ENCODE measurements at places on chromosomes 2 and 18.

DNA sequence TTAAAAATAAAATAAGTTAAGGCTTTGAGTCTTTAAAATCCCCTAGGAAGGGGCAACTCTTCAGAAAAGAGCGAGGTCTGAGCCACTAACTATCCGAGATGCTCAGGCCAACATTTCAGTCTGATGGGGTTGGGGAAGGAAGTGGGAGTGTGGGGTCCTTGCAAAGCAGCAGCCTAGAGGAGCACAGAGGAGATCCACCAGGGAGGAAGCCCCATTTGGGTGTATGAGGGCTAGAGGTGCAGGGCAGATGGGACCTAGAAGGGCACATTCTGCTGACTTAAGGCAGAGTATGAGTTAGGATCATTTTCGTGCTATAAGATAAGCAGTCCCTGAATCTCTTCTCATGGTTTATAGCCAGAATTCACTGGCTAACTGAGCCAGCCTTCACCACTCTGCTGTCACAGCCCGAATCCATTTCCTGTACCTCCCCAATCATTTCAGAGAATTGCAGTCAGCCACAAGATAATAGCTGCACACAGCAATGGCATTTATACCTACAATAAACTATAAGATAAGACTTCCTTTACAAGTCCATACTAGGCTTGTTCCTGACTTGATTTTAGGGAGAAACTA, 37.0 kb downstream of the MRPL30 start:
- DNase-seq: no peak

GRCh38 chr2:155218292-155218924, 519.9 kb downstream of the KCNJ3 start:
- DNase-seq: no peak

GRCh38 chr2:146305164-146305563, 1539.7 kb upstream of the ACVR2A start:
- no peak for DNase-seq

- no peak for DNase-seq
These were observed 108.0 kb downstream of the TWIST2 start for GRCh38 chr2:238955648-238956531.

- no peak for DNase-seq
These were observed 109.3 kb downstream of the MBP start for GRCh38 chr18:77023102-77023782.

DNA sequence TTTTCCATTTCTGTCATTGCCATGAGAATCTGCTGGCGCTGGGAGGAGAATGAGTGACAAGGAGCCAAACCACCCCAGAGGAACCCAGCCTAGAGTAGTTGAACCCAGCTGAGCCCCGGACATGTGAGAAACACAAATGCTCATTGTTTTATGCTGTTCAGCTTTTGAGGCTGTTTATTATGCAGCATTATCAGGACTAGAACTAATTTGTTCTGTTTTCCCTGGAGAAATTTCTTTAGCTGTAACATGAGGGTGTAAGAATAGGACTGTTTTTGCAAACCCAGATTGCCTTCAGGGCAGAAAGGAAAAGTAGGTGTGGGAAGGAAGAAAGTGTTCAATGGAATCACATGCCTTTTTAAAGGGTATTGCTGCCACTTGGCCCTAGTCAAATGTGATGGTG, 28.5 kb upstream of the DOCK10 start:
- DNase-seq: no peak

DNA sequence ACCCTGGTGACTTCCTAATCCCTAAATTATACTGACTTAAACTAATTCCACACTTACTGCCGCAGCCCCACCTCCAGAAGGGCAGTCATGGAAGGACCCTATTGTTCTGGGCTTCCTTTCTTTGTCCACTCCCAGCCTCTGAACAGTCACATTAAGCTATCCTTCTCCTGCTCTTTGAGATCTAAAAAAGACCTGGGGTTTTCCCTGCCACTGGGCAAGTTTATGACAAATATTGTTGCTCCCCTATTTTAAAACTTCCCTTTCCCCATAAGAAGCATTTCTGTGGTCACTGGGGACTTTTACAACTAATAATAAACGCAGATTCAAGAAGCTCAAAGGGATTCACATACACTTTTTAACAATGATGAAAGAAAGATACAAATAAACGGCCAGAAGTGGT, 47.2 kb upstream of the XPO1 start:
- no peak for DNase-seq

GRCh38 chr2:60335533-60336237, 217.8 kb downstream of the BCL11A start:
- no peak for DNase-seq

GRCh38 chr2:30772021-30772705, 35.1 kb downstream of the CAPN13 start:
- DNase-seq: no peak

DNA sequence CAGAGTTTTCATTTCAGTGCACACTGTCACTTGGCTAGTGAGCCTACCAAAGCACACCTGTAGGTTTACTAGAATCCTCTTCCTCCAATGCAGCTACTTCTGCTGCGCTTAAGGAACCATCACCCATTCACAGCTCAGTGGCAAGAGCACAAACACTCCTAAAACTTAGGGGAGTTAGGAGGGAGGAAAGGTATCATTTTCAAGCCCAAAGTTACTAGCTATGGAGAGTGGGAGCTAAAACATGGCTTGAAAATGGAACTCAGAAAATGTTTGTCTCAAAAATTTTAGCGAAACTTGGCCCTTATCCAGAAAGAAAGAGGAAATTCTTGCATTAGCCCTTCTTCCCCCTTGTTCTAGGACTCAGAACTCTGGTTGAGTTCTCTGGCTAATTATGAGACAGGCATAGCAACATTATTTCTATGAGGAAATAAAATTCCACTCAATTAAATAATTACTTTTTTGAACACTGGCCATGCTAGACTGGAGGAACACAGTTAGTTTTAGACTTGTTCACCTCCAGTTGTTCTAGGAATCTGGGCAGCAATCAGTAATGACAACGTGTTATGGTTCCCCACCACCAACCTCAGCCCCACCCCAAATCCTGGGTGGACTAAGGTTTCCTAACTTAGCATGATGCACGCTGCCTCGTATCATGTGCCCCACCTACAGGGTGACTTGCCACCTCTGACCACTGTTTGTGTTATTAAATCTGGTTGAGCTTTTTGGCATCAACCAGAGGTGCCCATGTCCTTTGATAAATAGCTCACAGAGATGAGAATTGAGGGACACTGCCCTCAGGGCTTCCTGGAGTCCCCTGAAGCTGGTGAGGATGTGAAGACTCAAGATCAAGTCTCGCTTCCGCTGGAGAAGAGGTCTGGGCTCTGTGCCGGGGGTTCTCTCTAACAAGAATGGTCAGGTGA, 32.8 kb downstream of the LPIN2 start:
- DNase-seq: no peak

DNA sequence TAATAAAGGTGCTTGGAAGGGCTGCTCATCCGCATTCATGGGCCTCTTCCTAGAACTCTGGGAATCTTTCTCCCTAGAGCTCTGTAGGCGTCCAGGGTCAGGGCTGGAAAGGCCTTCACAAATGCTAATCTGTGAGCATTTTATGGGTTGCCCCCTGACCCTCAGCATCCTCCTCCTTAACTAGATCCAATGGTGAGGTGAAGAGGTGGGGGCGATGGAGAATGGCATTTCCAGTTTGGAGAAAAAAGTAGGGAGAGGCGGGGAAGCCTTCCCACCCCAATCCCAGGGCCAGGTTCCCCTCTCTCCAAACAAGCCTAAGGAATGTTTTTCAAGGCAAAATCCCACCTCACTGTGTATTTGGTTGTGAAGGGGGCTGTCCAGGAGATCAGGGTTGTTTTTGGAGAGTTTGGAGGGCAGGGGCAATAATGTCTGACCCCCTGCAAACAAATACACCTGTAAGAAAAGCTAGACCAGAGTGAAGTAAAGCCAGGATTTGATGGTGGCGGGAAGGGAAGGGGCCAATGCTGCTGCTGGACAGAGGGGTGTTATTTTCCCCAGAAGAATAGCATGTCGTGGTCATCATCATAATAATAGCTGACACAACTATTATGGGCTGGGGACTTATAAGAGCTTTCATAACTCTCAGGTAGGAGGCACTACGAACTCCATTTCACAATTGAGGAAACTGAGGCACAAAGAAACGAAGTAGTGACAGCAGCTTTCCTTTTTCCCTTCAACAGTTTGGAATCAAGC, 1.4 kb upstream of the MYCN start:
- DNase-seq: no peak

DNA sequence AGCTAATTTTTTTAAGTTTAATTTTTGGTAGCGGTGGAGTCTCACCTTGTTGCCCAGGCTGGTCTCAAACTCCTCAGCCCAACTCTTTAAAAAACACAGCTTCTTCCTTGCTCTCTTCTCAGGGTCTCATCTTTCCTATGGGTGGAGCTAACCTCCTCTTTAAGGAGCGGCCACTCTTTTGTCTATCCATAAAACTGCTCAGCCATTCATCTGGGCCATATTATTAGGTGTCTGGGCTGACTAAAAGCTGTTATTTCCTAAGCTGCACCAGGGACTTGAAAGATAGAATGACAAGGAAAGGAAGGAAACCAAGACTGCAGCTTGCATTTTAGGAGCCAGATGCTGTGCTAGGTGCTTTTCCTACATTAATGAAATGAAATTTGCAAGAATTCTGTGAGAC, 35.8 kb upstream of the THOC1 start:
- DNase-seq: no peak

- DNase-seq: no peak
These were observed 399.3 kb downstream of the METTL4 start for GRCh38 chr18:2171840-2172625.

DNA sequence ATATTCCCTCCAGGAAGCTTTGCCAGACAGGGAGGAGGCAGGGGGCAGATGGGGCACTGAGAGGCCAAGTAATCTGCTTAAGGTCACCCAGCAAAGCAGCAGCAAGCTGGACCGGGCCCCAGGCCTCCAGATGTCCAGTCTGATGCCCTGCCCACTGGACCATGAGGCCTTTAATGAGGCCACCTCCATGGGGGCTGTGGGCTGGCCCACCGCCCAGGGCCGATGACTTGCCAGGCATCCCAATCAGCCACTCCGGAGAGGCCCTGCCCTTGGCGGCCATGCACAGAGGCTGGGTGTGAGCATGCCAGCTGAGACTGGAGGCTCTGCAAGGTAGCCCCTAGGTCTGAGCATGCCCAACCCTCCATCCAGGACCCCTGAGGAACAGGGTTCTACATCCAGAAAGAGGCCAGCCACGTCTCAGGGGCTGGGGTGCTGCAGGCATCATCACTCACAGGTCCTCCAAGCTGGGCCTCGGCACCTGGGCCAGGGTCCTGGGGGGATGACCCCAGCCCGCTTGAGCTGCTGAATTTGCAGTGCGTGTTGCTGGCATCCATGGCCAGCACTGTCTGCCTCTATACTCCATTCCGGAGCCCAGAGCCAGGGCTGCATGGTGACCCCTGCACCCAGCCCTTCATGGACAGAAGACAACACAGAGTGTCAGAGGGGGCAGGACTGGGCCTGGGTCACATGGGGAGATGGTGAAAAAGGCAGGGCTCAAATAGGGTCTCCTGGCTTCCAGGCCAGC, 164.2 kb downstream of the INHBB start:
- DNase-seq: no peak

DNA sequence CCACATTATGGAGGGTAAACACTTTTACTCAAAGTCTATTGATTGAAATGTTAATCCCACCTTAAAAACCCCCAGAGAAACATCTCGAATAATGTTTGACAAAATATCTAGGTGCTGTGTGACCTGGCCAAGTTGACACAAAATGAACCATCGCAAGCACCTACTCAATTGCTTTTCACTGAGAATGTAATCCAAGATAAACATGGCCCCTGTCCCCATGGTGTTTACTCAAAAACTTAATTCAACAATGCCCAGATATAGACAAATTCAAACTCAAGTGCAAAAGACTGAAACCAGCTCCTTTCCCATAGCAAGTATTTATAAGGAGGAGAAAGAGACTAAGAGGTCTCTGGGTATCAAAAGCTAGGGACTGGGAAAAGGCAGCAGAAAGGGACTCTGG, 15.0 kb upstream of the ACMSD start:
- no peak for DNase-seq

- DNase-seq: no peak
These were observed 197.2 kb downstream of the MYO3B start for GRCh38 chr2:170375192-170375591.

DNA sequence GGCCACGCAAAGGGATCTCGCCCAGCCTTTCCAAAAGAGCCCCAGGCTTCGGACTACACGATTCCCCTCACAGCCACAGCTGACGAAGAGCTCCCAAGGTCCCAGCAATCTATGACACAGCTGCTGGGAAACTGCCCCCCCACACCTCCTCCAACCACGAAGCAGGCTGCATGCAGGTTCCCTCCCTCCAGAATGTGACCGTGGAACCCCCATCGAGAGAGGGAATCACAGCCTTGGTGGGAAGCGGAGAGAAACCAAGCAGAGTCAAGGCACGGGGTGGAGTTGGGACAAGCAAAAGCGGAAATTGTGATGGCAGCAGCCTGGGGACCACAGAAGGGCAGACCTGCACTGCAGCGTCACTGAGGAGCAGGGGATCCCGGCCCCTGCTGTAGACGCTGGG, 50.3 kb downstream of the KCNF1 start:
- no peak for DNase-seq

DNA sequence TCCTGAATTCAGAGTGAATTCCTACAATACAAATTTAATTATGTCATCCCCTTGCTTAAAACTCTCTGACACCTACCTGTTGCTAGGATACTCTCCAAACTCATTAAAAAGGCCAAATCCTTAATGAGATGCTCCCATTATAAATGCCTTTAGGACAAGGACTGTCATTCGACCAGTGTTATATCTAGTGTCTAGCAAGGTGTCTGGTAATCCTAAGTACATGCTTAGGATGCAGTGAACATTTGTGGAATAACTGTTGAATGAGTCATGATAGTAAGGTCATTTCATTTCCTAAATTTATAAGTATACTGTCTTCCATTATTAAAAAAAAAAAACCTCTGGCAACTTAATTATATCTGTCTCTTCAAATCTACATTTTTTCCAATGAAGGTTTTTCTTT, 588.9 kb upstream of the NRXN1 start:
- DNase-seq: no peak

DNA sequence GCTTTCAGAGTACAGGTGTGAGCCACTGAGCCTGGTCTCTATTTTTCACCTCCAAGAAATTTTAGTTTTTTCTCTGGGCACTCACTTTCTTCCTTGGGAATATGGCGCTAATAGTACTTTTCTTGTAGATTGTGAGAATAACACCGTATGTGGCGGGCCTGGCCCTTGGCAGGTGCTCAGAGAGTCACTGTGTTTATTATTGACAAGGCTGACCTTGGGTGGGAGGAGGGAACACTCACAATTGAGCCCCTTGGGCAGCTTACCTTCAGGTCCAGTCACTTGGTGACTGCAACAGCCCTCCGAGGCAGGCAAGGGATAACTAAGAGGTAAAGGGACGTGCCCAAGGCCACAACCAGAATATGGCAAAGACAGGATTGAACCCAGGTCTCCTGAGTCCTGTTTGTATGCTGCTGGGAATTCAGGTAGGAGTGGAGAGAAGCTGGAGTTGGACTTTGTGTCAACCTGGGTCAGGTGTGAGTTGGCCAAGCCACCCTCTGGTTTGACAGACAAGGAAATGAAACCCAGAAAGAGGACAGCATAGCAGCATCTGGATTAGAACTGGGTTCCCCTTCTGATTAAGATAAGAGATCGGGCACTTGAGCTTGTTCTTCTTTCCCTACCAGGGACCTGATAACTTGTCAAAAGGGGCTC, 2.8 kb upstream of the STK25 start:
- DNase-seq: no peak
